Activated naive CD8-positive, alpha-beta T cell treated with anti-CD3 and anti-CD28 coated beads for 36 hours (primary cell): ENCODE measurements at places on chromosomes 5 and 9. TPM values are rescaled to one million over a fixed set of nuclear protein-coding genes. Genes with fewer than 3 reads are reported as not detected.

Gene MAMDC4
- total RNA-seq, result 10.9 TPM

Gene PCDHB12
- not detected for total RNA-seq

Gene PCDHB2
- total RNA-seq, result not detected

Gene TAF11L2
- not detected for total RNA-seq

Gene ALDH7A1
- 15.4 TPM for total RNA-seq

Gene TLX3
- total RNA-seq, result not detected

Gene TMEM171
- total RNA-seq, result not detected

Gene NR4A3
- total RNA-seq, result 35.7 TPM

Gene LHX6
- 0.12 TPM for total RNA-seq

Gene KCTD16
- total RNA-seq, result 0.16 TPM

Gene BASP1
- 0.85 TPM for total RNA-seq

Gene SPEF2
- total RNA-seq, result 6.1 TPM

Gene CAMLG
- 28.4 TPM for total RNA-seq

Gene NTRK2
- 0.02 TPM for total RNA-seq

Gene PCDHA9
- total RNA-seq, result not detected

Gene FSTL4
- total RNA-seq, result 0.29 TPM

Gene LRRC70
- 0.43 TPM for total RNA-seq

Gene C9
- total RNA-seq, result not detected

Gene ACSL6
- total RNA-seq, result 4.6 TPM

Gene BHMT
- total RNA-seq, result not detected

Gene CANX
- total RNA-seq, result 535 TPM

Gene MARCOL
- total RNA-seq, result not detected

Gene GFI1B
- total RNA-seq, result not detected

Gene MOB3B
- total RNA-seq, result 1.3 TPM

Gene SOX30
- not detected for total RNA-seq

Gene FREM1
- not detected for total RNA-seq

Gene CAPSL
- total RNA-seq, result 0.68 TPM

Gene GNA14
- total RNA-seq, result not detected

Gene PDGFRB
- 1.1 TPM for total RNA-seq

Gene LIFR
- not detected for total RNA-seq

Gene PFN3
- total RNA-seq, result not detected

Gene CD180
- not detected for total RNA-seq

Gene EIF4EBP3
- total RNA-seq, result 13.9 TPM

Gene SERF1A
- 6.8 TPM for total RNA-seq

Gene LHX3
- not detected for total RNA-seq

Gene COL5A1
- total RNA-seq, result 0.24 TPM

Gene BTNL8
- 0.12 TPM for total RNA-seq

Gene GBGT1
- 2.9 TPM for total RNA-seq

Gene AUH
- total RNA-seq, result 13.2 TPM

Gene PIP5KL1
- 2.3 TPM for total RNA-seq

Gene TNFSF15
- 2.4 TPM for total RNA-seq

Gene ZFP2
- total RNA-seq, result 0.37 TPM

Gene FGF18
- 0.28 TPM for total RNA-seq

Gene DUSP1
- 8.9 TPM for total RNA-seq

Gene PPP2R2B
- total RNA-seq, result 0.19 TPM

Gene CER1
- total RNA-seq, result not detected

Gene CREBRF
- total RNA-seq, result 8.8 TPM

Gene TRUB2
- 43.5 TPM for total RNA-seq

Gene DMGDH
- total RNA-seq, result not detected

Gene KCNN2
- total RNA-seq, result not detected

Gene SPAG8
- total RNA-seq, result 1.0 TPM

Gene CCDC187
- not detected for total RNA-seq

Gene SOHLH1
- total RNA-seq, result not detected

Gene LNPEP
- 41.5 TPM for total RNA-seq

Gene CIZ1
- 86.8 TPM for total RNA-seq
